ENCODE measurements at places on chromosomes 6 and 20. TPM values are rescaled to one million over a fixed set of nuclear protein-coding genes. Genes with fewer than 3 reads are reported as not detected.

DNA sequence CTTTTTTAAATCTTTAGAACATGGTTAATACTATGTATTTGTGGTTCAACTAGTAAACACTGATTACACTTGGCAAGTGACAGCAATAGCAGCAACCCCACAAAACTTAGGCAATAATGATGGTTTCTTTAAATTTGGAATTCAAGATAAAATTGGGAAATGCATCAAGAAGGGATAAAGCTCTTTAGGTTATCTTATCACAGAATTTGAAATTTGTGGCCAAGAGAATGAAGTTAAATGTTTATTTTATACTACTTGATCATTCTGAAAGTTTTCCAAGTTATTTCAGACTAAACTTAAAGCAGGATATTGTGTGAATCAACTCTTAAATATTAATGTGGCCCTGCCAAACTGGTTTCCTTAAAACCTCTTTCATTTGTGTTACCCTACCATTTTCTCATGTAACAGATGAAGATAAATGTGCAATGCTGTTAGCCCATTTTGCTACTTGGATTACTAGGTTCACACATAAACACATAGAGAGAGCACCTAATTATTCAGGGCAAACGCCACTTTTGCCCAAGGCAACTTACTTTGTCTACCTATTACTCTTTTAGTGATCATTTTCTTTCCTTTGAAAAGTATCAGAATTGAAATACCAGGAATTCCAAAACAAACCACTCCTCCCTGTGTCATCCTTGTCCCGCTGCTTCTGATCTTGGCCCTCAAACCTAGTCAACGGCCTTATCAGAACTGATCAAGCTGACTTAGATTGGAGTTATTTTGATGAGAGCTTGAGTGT, 186.7 kb upstream of the TENT5A start:
- DNase-seq, result no peak

- no peak for DNase-seq
Measured at GRCh38 chr6:91447081-91447480, 860.2 kb upstream of the MAP3K7 start.

DNA sequence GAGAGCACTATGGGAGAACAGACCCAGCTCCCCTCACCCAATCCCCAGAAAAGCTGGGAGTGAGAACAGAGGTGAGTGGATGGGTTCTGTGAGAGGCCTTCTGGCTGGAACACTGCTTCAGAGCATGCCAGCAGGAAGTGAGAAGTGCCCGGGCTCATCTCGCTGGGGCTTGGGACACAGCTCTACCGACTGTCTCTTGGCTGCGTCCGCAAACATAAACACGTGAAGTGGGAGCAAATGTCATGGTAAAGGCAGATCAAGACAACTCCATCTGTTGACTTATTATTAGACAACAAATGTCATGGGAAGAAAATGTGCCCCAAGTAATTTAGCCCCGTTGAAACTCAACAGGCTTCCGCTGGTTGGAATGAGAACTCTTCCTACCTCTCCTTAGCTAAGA, 25.9 kb downstream of the GNAS-AS1 start:
- DNase-seq, result no peak

- no peak for DNase-seq
Measured at GRCh38 chr6:21213492-21213891, 380.1 kb upstream of the SOX4 start.

GRCh38 chr6:40196135-40196518, 261.9 kb upstream of the MOCS1 start:
- no peak for DNase-seq

DNA sequence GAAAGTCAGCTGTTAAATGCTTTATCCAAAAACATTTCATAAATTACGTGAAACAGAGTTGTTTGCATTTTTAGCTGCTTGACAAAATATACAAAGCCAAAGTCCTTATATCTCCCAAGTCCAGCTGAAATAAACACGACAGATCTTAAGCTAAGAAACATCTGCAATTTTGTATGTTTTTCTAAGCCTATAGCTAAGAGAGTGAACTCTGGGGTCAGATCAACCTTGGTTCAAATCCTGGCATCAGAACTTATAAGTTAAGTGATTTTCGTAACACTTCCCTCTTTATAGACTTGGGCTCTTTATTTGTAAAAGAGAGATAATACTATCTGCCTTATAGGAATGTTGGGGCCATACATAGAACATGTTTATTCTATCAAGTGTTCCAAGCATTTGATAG, 176.7 kb downstream of the PTPRK start:
- DNase-seq, result no peak

The DLGAP4 gene
- total RNA-seq, result 78.4 TPM

The SRSF12 gene
- total RNA-seq, result 2.2 TPM

The ELOVL4 gene
- total RNA-seq, result 1.5 TPM

The SERINC1 gene
- 190 TPM for total RNA-seq

Data from mucosa of gallbladder (tissue), 1 donor.